ENCODE measurements at places on chromosomes 2 and 18.

GRCh38 chr2:106530866-106531265 is 43.7 kb downstream of the CD8B2 start:
- DNase-seq, result no peak

DNA sequence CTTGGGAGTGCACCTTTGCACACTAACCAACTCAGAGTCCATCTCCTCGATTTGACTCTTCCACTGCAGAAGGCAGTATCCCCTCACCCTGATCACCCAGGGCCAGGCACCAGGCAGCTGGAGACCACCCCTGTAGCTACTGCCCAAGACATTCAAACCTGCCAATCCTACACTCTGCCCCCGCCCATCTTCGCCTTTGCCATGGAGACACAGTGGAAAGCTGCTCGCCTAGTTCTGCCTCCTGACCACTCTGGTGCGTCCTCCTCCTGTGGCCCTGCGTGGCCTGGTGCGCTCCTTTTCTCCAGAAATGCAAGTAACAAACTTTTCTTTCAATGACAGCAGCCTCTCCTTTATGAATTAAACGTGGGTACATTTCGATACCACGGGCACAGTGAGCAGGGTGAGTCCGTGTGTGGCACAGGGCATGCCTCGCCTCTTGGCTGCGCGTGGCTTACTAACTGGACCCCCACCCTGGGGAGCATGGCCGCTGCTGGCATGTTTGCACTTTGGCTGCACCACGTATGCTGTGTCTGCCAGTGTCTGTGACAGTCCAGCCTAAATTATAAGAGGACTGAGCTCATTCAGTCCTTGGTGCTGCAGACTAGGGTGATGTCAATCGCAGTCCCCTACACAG is 47.6 kb downstream of the LONRF2 start:
- no peak for DNase-seq

DNA sequence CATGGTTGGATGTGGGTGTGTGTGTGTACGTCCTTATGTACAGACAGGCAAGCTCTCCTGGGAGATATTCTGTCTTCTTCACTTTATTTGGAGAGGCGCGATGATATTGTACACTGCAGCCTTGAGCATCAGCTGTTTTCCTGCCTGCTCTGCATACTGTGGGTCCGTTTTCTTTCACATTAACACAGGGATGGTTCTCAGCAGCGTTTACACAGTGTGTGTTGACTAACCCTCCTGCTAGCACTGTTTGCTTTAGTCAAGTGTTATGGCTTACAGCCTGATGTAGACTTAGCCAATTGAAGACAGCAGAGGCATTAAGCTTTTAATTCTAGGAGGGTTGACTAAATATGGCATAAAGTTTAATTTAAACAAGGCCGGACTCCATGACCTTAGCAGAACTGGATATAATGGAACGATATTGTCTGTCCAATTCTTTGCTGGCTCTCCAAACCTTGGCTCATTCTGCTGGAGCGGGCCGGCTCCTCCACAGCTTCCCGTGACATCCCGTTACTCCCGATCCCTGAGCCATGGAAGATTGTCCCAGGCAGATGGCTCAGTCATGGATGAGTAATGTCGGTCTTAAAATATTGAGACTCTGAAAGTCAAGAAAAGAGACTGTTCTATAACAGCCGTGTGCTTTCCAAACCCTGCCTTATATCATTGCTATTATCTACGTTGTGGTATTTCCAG is 134.7 kb downstream of the TPGS2 start:
- DNase-seq, result no peak

DNA sequence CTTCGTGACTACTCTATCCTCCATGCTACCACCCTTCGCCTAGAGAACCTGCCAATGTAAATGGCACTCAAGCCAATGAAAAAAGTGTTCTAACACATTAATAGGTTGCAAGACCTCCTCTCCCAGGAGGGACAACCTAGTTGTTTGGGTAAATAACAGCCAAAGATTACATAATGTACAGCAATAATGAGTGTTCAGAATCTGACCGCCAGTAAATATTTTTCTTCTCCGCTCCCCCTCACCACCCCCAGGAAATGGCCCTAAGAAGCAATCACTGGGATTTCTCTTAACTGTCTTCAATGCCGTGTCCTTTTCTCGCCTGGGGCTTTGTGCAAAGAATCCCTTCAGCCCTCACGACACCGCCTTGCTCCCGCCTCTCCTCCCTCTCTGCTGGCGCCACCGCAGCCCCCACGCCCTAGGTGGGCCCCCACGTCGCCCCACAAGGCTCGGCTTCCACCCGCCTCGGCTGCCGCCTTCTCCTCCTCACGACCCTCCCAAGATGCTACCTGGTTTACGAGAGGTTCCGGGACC is 458 bp downstream of the HYCC2 start:
- DNase-seq, result no peak

DNA sequence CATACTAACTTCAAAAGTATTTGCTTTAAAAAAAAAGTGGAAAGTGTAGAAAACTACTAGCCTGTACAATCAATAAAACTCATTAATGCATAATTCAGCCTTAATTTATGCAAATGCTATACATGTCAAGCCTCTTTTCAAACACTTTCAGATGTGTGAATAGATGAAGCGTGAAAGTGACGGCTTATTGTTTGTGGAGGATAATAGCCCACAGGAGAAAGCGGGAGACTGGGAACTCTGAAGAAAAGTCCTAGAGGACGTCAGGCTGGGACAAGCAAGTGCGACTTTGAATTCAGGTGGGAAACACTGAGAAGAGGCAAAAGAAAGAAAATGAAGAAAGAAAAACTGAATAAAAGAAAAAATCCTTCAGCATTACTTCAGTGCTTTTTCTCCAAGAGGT is 108.5 kb downstream of the STK39 start:
- no peak for DNase-seq

GRCh38 chr2:126804347-126804746 is 94.3 kb upstream of the TEX51 start:
- DNase-seq, result no peak

GRCh38 chr2:63124850-63125249 is 74.2 kb downstream of the OTX1 start:
- DNase-seq, result no peak

DNA sequence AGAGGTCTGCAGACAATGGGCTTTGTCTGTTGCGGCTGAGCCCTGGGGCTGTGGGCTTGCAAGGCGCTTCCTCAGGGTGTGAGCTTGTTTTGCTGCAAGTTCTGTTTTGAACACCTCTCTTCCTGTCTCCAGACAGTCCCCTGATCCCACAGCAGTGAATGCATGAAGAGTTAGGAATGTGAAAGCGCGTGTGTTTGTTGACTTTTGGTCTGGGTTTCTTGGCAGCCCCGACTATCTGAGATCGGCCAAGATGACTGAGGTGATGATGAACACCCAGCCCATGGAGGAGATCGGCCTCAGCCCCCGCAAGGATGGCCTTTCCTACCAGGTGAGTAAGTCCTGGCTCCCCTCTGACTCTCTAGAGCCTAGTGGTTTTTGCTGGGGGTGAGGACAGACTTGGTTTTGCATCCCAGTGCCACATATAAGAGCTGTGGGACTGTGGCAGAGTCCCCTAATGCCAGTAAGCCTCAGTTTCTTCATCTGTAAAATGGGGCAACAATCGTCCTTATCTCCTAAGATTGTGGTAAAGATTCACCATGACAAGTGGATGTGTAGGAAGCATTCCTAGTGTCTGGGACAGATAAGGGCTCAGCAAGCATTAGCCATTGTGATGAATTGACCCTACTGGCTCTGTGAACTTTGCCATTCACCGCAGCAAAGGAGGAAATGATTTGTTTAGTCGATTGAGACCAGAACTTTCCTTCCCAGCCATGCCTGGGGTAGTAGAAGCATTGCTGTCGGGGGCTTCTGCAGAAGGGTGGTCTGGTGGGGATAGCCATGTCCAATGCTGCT is 3.0 kb downstream of the LBH start:
- DNase-seq, result no peak

GRCh38 chr2:226578373-226578772 is 221.2 kb downstream of the IRS1 start:
- DNase-seq, result no peak

DNA sequence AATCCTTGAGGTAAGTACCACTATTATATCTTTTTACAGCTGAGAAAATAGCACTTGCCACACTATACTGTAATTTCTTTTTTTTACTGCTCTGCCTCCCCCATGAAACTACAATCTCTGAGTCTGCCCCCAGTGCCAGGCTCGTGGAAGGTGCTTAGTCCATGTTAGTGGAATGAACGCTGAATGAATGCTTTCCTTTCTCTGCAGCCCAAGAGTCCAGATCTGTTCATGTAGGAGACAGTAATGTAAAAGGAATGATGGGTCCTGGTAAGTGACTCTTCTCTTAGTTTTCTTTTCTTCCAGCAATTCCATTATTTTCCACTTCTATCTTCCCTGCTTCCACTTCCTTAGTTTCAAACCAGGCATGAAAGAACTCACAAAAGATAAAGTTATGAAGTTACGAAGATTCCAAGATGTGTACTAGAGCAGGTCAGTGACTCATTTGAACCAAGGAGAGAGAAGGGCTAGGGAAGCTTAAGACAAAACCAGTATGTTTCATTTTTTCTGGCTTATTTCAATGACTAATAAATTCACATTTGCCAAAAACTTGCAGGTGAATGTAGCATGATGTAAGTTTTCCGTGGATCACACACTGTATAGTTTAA is 46.0 kb downstream of the ARHGEF33 start:
- no peak for DNase-seq

DNA sequence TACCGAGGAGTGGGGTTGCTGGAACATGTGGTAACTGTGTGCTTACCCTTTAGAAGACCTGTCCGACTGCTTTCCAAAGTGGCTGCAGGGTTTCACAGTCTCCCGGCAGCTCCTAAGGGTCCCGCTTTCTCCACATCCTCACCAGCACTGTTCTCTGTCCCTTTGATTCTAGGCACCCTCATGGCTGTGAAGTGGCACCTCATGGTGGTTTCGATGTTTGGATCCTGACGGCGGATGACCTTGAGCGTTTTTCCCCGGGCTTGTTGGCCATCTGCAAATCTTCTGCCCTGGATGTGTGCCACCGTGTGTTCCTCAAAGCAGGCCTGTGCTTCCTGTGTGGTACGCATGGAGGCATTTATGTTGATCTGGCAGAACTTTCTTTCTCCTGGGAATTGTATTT is 292.5 kb upstream of the HDAC4 start:
- DNase-seq, result no peak

DNA sequence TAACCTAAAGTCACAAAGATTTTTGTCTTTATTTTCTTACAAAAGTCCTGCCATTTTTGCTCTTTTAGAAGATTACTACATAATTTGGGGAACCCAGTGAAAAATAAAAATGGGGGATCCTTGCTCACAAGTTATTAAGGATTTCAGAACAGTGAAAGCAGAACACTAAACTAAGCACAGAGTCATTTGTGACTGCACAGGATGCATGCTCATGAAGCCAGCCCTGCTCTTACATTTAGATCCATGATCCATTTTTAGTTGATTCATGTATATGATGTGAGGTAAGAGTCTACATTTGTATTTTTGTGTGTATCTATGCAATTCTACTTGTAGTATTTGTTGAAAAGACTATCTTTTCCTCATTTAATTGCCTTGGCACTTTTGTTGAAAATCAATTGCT is 21.8 kb downstream of the SP140L start:
- no peak for DNase-seq

DNA sequence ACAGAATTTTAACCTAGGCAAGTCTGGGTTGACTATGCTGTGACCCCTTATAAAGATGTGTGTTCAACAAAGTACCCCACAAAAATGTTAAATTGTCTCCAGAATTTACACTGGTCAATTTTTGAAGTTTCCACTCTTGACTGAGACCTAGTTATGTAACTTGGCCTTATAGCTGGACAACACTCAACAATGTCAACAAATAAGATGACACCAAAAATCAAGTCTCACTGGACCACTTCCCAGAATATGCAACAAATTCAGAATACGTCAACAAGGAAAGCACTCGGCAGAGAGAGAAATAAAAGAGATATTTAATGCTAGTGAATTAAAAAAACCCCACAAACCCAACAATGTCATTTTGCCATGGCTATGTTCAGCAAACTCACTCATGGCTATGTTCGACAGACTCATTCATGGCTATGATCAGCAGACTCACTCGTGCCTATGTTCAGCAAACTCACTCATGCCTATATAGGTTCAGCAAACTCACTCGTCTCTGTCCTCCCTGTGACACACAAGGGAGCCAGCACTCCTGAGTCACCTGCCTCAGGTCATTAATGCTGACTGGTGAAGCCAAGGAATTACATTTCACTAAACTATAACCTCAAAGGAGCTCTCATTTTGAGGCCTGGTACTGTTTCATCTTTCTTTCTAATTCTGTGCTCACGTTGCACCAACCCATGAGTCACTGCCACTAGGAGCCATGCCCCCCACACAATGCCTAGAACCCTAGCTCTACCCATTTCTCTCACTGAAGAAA is 72.7 kb downstream of the PTPN2 start:
- DNase-seq, result no peak

DNA sequence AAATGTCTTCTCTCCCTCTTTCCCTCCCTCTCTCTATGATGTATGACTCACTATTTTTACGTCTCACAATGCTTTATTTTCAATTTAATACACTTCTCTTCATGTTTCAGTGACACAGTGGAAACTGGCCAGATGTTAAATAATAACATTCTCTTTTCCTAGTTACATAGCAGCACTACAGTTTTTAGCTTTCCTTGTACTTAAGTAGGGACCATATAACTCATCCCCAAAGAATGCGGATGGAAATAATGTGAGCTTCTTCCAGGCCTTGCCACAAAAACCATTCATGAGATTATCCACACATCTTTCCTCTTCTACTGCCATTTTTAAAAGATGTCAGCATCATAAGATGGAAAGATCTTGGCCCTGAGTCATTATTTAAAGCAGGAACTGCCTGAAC is 789.4 kb downstream of the LRP1B start:
- no peak for DNase-seq

- DNase-seq, result no peak
Observed at GRCh38 chr2:133552821-133553220, 15.4 kb downstream of the NCKAP5 start.

- DNase-seq, result no peak
Observed at GRCh38 chr2:3620834-3621233, 25.9 kb downstream of the COLEC11 start.

DNA sequence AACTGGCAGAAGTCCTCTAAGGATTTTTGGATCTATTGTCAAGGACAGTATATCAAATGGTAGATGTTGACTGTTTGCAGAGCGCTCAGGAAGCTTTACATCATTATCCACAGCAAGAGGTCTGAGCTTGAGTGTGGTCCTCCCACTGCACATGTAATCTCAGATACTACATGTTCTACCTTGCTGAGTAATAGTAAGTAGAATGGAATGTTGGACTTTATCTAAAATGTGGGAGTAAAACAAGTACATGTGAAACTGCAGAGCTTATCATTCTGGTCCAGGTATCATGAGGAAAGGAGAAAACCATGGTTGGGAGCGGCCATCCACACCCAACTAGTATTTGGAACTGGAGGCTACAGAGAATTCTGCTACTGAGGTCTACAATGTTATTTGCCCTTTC is 19.3 kb upstream of the CD28 start:
- no peak for DNase-seq

DNA sequence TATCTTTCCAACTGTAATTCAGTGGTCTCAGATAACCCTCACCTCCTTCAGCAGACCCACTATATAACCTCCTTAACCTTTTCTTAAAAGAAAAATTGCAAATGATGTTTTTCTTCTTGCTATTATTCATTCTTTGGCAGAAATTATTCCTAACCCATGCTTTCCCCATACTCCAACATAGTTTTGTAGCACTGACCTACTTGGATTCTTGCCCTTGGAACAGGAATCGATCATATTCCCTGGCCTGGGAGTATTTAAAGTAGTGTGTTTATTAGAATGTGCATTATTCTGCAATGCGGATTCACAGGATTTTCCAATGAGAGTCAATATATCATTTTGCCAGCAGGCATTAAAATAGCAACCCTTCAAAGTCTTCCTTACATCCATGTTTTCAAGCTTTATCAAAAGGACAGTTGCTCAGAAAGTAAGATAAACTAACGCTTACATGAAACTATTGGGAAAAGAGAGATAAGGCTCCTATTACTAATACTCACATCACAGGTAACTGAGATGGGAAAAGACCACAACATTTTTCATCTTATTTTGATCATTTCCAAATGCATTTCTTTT is 37.4 kb downstream of the CHN1 start:
- no peak for DNase-seq

Data from left ventricle myocardium superior (tissue), 1 donor.